ENCODE measurements at places on chromosomes 6 and 20. TPM values are rescaled to one million over a fixed set of nuclear protein-coding genes. Genes with fewer than 3 reads are reported as not detected.

DNA sequence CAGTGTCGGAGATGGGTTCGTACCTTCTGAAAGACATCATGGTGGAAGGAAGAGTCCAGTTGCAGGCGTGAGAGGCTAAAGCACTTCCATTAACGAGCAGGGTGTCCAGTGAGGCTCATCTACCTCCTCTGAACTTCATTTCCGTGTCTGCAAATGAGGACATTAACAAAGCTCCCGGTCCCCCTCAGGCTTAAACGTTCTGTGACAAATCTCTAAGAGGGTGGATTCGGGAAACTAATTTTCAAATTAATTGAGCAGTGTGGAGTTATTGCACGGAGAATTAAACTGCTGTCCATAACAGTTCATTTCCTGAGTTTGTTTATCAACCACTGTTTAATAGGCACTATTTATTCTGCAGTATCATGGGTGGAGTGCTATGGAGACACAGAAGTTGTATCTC, 68.2 kb downstream of the TRMT6 start:
- H3K27me3 ChIP-seq = no peaks in the 10 kb centered on the region
- no peak for DNase-seq
- no peak overlapping the region for H3K4me3 ChIP-seq
- H3K27ac ChIP-seq = no peak overlapping the region
- H3K36me3 ChIP-seq = no peaks in the 10 kb centered on the region

- no peak overlapping the region for H3K4me3 ChIP-seq
- H3K27me3 ChIP-seq = no peaks in the 10 kb centered on the region
- no peaks in the 10 kb centered on the region for H3K36me3 ChIP-seq
- H3K4me1 ChIP-seq = peaks cover 10% of the 10 kb centered on the region
Observed at GRCh38 chr20:64260239-64260638, 4.7 kb downstream of the PCMTD2 start.

DNA sequence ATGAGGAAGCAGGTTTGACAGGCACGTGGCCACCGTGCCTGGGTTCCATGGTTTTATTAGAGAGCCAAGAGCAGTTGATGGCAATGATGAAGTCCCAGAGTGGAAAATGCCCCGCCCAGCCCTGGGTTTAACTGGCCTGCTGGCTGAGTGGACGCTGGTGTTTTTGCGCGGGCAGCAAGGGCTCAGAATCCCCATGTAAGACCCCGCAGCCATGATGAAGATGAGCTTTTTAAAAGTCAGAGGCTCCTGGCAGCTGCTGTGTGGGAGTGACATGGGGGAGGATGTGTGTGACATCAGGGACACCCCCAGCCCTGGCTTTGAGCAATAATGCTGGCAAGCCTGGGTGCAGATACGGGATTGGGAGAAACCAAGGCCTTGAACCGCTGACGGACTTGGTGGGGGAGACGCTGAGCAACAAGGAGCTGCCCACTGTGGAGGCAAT, 33.0 kb upstream of the SLCO4A1 start:
- no peak overlapping the region for H3K27ac ChIP-seq
- no peaks in the 10 kb centered on the region for H3K36me3 ChIP-seq
- H3K4me3 ChIP-seq = no peak overlapping the region
- no peaks in the 10 kb centered on the region for H3K27me3 ChIP-seq
- DNase-seq = no peak

- H3K27ac ChIP-seq = no peak overlapping the region
- H3K4me1 ChIP-seq = no peaks in the 10 kb centered on the region
- no peak overlapping the region for H3K4me3 ChIP-seq
- no peaks in the 10 kb centered on the region for H3K27me3 ChIP-seq
- H3K36me3 ChIP-seq = no peaks in the 10 kb centered on the region
- no peak for DNase-seq
Observed at GRCh38 chr20:35979544-35979943, 11.2 kb downstream of the CNBD2 start.

RAET1L gene
- total RNA-seq = not detected

GRCh38 chr20:44768256-44768655, 22.6 kb downstream of the KCNK15 start:
- DNase-seq = no peak
- H3K27ac ChIP-seq = no peak overlapping the region
- H3K4me3 ChIP-seq = no peak overlapping the region
- no peaks in the 10 kb centered on the region for H3K4me1 ChIP-seq
- H3K27me3 ChIP-seq = peaks cover 38% of the 10 kb centered on the region

GRCh38 chr20:51182571-51182970, 159.7 kb upstream of the KCNG1 start:
- no peaks in the 10 kb centered on the region for H3K27me3 ChIP-seq
- no peak overlapping the region for H3K27ac ChIP-seq
- no peak overlapping the region for H3K4me3 ChIP-seq
- H3K4me1 ChIP-seq = no peaks in the 10 kb centered on the region
- no peaks in the 10 kb centered on the region for H3K36me3 ChIP-seq

DNA sequence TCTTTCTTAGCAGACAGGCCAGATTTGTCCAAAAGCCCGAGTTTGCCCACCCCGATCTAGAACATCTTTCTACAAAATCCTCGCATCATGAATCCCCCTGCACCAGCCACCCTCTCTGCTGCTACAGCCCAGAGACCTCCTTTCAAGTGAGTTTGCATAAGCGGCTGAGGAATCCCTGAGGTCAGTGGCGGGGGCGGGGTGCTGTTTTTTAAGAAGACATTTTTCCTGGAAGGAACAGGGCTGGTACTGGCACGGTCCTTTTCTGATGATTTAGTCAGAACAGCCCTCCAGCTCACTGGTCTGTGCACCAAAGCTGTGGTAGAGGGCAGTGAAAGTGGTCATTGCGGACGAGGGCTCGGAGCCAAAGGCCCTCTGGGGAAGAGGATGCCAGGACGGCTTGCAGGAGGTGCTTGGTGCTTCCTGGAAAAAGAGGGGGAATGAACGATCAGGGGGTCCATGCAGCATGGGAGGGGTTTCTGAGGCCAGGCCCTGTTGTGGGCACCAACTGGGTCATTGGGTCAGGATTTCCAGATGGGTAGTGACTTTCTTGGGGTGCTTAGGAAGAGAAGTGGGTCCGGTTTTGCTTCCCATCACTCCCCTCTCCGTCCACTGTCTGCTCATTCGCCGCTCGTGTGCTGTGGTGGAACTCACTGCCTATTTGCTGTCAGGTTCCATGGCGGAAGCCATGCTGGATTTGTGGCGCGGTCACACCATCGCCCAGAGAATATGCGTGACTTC, 50.4 kb downstream of the GNAS-AS1 start:
- H3K27ac ChIP-seq = no peak overlapping the region
- no peaks in the 10 kb centered on the region for H3K36me3 ChIP-seq
- DNase-seq = no peak
- no peaks in the 10 kb centered on the region for H3K4me1 ChIP-seq

BHLHE23 gene
- total RNA-seq = not detected

DNA sequence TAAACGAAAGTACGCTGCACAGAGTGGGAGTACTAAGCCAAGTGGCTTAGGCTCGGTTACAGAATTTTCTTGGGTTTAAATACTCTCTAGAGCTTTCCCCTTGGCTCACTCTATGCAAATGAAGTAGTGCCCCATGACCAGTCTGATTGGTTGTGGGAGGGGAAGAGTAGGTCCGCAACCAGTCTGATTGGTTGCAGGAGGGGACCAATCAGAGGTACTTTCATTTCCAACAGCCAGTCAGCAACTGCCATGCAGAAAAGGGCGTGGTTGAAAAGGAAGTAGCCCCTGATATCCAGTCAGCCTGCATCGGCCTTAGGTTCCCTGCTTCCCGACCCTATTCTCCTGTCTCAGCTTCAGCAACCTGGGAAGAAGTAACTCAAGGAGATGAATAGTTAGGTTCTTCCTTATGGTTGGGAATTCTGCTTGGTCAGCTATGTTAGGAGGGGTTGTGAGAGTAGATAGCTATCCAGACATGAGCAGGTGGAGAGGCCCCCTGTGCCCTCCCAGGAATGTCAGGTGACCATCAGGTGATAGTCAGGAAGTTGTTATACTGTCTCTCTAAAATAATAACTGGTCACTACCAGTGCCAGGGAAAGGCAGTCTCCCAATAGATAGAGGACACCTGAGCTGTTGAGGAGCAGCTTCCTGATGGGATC, 57.4 kb downstream of the FARS2 start:
- H3K36me3 ChIP-seq = no peaks in the 10 kb centered on the region
- H3K4me3 ChIP-seq = no peak overlapping the region
- H3K4me1 ChIP-seq = no peaks in the 10 kb centered on the region
- no peak overlapping the region for H3K27ac ChIP-seq

DNA sequence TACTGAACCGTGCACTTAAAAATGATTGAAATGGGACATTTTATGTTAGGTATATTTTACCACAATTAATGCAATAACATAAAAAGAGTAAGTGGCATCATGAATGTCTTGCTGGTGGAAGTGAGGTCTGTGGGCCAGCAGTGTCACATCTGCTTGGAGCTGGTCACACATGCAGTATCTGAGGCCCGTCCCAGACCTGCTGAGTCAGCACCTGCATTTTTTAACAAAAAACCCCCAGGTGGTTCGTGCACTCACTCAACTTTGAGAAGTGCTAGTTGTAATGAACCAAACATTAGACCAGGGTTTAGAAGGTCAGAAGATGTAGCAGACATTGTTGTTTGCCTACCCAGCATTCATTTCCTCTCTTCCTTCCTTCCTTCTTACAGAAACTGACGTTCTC, 21.0 kb downstream of the BANF2 start:
- no peaks in the 10 kb centered on the region for H3K27me3 ChIP-seq
- H3K36me3 ChIP-seq = no peaks in the 10 kb centered on the region
- no peak overlapping the region for H3K4me3 ChIP-seq
- no peaks in the 10 kb centered on the region for H3K4me1 ChIP-seq
- H3K27ac ChIP-seq = no peak overlapping the region

- H3K4me1 ChIP-seq = no peaks in the 10 kb centered on the region
- H3K4me3 ChIP-seq = no peak overlapping the region
- DNase-seq = no peak
- no peak overlapping the region for H3K27ac ChIP-seq
- no peaks in the 10 kb centered on the region for H3K27me3 ChIP-seq
Observed at GRCh38 chr6:36657271-36657670, 21.2 kb upstream of the CDKN1A start.

DNA sequence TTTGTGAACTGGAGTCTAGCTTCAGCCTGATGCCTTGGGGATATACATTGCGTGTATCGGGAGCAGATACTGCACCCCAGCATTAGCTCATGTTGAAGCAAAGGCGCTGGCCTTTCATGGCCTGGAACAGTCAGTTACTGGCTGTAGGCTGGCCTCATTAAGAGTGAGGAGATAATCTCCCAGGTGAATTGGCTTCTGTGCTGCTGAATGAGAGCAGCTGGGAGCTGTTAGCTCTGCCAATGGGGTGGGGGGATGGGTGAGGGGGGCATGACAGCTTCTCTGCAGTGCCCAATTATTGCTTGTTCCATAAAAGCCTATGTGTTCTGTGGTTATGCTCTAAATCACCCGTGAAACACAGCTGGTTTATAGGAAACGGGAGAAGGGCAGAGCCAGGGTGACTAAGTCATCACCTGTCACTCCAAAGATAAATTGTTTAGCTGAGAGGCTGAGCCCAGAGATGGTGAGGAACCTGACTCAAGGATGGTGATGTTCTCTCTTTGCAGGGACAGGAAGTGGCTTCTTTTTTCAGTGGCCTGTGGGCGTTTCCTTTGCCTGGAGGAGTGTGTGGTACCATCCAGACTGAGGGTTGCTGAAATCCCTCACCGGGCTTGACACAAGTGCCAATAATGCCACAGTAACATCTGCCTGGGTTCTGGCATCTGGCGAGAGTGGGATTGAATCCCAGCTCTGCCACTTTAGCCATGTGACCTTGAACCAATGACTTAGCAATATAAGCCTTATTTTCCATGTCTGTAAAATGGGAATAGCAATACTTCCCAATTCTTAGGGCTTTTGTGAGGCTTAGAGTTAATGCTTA, 170.8 kb downstream of the BCAS1 start:
- no peak for DNase-seq
- no peaks in the 10 kb centered on the region for H3K27me3 ChIP-seq
- peak overlapping the region; percentile 86 for H3K27ac ChIP-seq
- H3K4me1 ChIP-seq = peaks cover 5% of the 10 kb centered on the region

DNA sequence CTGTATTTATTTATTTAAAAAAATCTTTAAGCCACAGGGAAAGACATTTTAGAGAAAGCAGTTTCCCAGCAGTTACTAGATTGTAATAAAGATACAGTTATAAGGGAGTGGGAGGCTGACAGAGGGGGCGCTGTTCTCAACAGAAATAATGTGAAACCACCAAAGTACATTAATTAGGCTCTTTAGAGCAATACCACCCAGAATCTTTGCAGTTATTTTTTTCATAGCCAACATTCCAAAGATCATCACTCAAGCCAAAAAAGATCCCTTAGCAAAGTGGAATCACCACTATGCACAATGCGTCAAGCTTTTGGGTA, 331.3 kb upstream of the DEFB112 start:
- no peaks in the 10 kb centered on the region for H3K27me3 ChIP-seq
- H3K4me1 ChIP-seq = no peaks in the 10 kb centered on the region
- no peak for DNase-seq

DNA sequence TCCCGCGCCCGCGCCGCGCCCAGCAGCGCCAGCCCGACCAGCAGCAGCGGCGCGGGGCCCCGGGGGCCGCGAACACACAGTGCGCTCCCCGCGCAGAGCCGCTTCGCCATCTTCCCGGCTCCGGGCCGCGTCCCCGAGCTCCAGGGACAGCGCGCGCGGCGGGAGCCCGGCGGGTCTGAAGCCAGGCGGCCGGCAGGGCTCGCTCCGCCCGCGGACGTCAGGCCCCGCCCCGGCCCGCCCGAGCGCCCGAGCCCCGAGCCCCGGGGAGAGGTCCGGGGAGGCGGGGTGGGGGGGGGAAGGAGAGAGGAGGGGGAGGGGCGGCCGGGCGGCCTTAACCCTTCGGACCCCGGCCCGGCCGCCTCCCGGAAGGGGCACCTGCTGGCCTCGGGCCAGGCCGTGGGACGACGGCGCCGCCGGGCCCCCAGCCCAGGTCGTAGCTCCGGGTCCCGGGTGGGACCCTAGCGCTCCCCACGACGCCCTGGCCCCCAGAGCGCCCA, at the start of gene LAMA5:
LAMA5 (minus strand) TSS at position 177 of the 497 bp plus-strand sequence; CDS start at position 110, 67 bp downstream.
- peak within 1 kb of the TSS; percentile 91 for H3K27ac ChIP-seq
- peak within 1 kb of the TSS; percentile 86 for H3K4me3 ChIP-seq
- H3K27me3 ChIP-seq = no peaks in the 10 kb centered on the region
- H3K4me1 ChIP-seq = peaks cover 53% of the 10 kb centered on the region
- no peak for DNase-seq

Data from breast epithelium (tissue), 4 donors.